ENCODE measurements at places on chromosomes 7 and 10.

GRCh38 chr10:51397695-51398094 lies 301.7 kb downstream of the CSTF2T start:
- H3K27ac ChIP-seq = no peak overlapping the region
- DNase-seq = no peak
- no peak overlapping the region for H3K4me3 ChIP-seq

GRCh38 chr10:119112056-119112455 lies 8.1 kb downstream of the DENND10 start:
- DNase-seq = no peak
- no peak overlapping the region for H3K27ac ChIP-seq
- H3K36me3 ChIP-seq = peaks cover 65% of the 10 kb centered on the region
- peaks cover 2% of the 10 kb centered on the region for H3K4me1 ChIP-seq
- no peaks in the 10 kb centered on the region for H3K27me3 ChIP-seq

DNA sequence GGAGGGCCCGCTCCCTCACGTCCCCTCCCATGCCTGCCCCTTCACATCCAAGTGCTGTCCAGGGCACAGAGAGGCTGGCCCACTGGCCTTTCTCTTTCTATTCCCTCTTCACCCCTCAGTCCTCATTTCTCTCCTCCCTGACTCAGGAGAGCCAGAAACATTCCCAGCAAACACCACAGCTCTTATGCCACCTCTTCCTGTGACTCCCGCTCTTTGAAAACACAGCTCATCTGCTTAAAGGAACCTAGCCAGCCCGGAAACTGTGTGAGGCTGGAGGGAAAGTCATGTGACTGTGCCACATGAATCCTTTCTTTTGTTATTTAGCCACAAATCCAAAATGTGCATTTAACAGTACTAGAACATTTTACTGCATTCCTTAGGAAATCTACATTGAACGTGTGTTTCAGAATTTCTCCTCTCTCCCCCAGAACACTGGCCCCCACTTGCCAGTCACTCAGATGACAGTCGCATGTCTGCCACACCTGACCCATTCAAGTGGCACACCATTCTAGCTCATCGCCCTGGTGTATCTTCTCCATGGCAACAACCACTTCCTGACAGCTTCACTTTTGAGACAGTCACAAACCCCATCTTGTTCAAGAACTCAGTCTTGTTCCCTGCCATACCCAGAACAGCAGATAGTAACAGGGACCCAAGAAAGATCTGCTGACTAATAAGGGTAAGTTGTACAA lies 42.8 kb downstream of the GRB10 start:
- DNase-seq = peak; percentile 55
- peak overlapping the region; percentile 44 for H3K4me3 ChIP-seq
- peaks cover 42% of the 10 kb centered on the region for H3K4me1 ChIP-seq
- no peaks in the 10 kb centered on the region for H3K27me3 ChIP-seq
- H3K36me3 ChIP-seq = no peaks in the 10 kb centered on the region
- H3K27ac ChIP-seq = peak overlapping the region; percentile 90

DNA sequence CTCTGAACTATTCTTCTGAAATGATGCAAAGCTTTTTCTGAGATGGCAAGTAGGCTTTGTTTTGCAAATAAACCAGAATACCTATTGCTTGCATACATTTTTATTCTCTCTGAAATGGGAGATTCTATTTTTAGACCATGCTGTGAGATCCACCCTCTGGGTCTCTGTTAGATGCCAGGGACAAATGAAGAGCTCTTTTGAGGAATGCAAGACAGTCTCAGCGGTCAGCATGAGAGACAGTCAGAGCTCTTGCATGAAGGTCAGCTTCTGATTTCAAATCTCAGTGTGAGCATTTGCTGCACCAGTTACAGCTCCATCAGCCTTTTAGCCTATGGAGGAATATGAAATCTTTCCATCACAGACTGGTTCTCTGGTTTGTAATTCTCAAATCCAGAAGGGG lies 429.9 kb upstream of the KLF6 start:
- DNase-seq = no peak
- no peak overlapping the region for H3K27ac ChIP-seq
- peaks cover 21% of the 10 kb centered on the region for H3K4me1 ChIP-seq
- no peaks in the 10 kb centered on the region for H3K36me3 ChIP-seq
- no peak overlapping the region for H3K4me3 ChIP-seq
- H3K27me3 ChIP-seq = peaks cover 6% of the 10 kb centered on the region

GRCh38 chr7:100613412-100614175 lies 1.3 kb downstream of the MOSPD3 start:
- no peaks in the 10 kb centered on the region for H3K27me3 ChIP-seq
- peaks cover 2% of the 10 kb centered on the region for H3K36me3 ChIP-seq
- H3K4me1 ChIP-seq = peaks cover 22% of the 10 kb centered on the region
- H3K27ac ChIP-seq = no peak overlapping the region
- H3K4me3 ChIP-seq = peak overlapping the region; percentile 97

DNA sequence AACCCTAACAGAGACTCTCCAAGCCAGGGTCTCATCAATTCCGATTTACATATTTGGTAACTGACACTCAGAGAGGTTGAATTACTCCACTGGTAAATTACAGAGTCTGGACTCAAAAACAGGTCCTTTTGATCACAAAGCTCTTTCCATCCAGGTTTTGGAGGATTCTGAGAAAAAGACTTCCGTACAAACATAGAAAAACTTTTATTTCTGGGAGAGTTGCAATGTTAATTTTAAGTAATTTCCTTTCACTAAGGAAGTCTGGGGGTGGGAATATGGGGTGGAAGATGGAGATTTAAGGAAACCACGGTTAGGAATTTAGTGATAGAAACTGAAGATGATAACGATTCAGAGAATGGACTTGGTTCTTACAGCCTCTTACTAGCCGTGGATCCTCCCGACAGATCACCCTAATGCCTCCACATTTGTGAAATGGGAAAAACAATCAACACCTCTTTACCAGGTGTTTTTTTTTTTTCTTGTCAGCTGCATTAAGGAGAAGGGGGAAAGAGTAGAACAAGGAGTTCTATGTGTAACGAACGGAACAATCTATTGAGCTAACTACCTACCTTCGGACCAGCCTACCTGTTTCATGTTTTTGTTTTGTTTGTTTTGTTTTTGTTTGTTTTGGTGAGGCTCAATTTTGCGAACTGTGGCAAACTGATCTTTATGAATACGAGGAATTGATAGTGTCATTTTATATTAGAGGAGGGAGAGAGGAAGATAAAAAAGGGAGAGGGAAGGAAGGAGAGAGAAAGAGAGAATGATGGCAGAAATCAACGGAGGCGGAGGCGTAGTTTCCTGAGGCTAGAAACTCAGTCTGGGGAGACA lies 1.7 kb upstream of the RBM20 start:
- peaks cover 59% of the 10 kb centered on the region for H3K27me3 ChIP-seq
- H3K4me3 ChIP-seq = peak overlapping the region; percentile 73
- DNase-seq = no peak
- H3K27ac ChIP-seq = no peak overlapping the region

DNA sequence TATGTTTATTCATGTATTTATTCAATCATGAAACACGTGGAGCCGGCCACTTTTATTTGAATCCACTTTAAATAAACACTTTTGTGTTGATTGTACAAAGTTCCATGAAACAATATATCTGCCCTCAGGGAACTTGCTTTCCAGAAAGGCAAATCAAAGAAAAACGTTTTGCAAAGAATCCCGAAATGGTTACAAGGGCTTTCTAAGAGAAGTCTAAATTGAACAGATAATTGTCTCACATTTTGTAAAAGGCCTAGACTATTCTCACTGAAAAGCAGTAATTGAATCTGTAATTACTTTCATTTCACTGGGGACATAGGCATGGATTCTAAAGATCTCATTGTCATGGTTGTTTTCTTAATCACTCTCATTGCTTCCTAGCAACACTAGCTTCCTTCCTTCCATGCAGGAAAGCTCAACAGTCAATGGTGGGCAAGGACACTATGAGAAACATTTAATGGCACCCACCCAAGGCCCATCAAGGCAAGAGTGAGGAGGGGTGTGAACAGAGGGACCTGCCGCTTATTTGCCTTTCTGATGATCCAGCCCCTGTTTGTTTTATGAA lies 622.4 kb upstream of the C7orf33 start:
- no peak overlapping the region for H3K4me3 ChIP-seq
- H3K36me3 ChIP-seq = no peaks in the 10 kb centered on the region
- DNase-seq = no peak
- H3K27ac ChIP-seq = no peak overlapping the region
- no peaks in the 10 kb centered on the region for H3K4me1 ChIP-seq
- H3K27me3 ChIP-seq = no peaks in the 10 kb centered on the region

- no peak overlapping the region for H3K4me3 ChIP-seq
- peaks cover 4% of the 10 kb centered on the region for H3K27me3 ChIP-seq
- H3K36me3 ChIP-seq = peaks cover 39% of the 10 kb centered on the region
- no peaks in the 10 kb centered on the region for H3K4me1 ChIP-seq
- no peak overlapping the region for H3K27ac ChIP-seq
- no peak for DNase-seq
Measured at GRCh38 chr10:93319096-93319495, 163.0 kb downstream of the MYOF start.

DNA sequence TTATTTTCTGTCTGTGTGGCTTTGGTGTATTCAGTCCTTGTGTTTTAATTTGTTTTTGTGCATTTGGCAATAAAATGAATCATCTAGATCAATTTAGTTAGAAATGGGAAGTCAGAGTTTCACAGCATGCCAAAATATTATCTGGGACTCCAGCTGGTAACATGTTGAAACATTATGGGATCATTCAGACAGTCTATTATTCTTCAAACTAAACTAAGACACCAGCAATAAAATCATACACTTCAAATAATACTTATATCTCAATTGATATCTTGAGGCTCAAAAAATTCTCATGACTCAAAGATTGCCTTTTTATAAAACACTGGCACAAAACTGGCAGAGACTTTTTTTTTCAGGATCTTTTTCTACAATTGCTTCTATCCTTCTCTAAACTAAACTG lies 5.8 kb upstream of the RP9 start:
- peaks cover 3% of the 10 kb centered on the region for H3K4me1 ChIP-seq
- no peak overlapping the region for H3K27ac ChIP-seq
- H3K4me3 ChIP-seq = no peak overlapping the region
- no peak for DNase-seq
- peaks cover 4% of the 10 kb centered on the region for H3K27me3 ChIP-seq

DNA sequence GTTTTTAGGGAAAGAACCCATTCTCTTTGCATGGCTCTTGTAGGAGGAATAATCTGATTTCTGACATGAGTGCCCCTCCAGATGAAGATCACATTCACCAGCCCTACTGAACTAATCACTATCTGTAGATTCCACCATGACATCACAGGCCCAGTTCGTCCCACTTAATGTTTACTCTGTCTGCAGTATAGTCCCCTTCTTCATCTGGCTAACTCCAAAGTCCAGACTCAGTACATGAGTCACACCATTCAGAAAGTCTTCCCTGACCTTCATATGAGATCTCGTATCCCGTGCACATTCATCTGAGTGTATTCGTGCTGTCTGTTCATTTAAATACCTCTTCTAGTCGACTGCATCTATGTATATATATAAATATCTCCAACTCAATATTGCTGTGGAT lies 366.5 kb upstream of the AKR1E2 start:
- H3K36me3 ChIP-seq = no peaks in the 10 kb centered on the region
- H3K4me3 ChIP-seq = no peak overlapping the region
- no peak overlapping the region for H3K27ac ChIP-seq

DNA sequence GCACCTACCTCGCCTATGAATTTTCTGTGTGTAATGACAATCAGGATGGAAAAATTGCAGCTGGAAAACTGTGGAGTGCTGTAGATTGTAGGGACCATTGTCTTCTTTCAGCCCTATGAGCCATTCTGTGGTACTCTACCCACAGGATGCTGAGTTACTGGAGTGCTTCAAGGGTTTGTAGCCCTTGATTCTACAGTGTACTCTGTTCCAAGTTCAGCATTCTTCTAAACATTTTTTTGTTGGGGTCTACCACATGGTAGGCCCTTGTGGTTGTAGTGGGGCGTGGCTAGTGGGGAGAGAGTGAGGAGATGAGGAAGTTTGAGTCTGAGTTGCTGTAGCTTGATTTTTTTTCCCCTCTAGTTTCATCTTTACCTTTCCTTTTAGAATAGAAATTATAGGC lies 33.5 kb downstream of the REEP3 start:
- peak overlapping the region; percentile 83 for H3K27ac ChIP-seq
- H3K4me3 ChIP-seq = no peak overlapping the region
- DNase-seq = no peak
- peaks cover 4% of the 10 kb centered on the region for H3K36me3 ChIP-seq
- peaks cover 32% of the 10 kb centered on the region for H3K4me1 ChIP-seq

DNA sequence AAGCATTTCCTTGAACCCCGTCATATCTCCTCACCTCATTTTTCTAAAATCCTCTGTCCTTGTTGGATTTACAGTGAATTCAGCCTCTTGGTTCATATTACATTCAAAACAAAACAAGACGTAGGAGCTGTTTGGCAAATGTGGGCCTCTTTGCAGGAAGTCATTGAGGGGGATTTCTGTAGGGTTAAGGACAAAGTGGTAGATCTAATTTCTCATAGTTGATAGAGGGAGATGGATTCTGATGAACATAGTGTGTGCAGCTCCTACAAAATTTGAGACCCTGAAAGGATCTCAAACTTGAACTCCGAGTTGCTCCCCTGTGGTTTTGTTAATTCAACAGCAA lies 682 bp downstream of the TBXAS1 start:
- DNase-seq = no peak
- H3K27me3 ChIP-seq = peaks cover 3% of the 10 kb centered on the region
- H3K27ac ChIP-seq = peak overlapping the region; percentile 86
- peak overlapping the region; percentile 70 for H3K4me3 ChIP-seq

DNA sequence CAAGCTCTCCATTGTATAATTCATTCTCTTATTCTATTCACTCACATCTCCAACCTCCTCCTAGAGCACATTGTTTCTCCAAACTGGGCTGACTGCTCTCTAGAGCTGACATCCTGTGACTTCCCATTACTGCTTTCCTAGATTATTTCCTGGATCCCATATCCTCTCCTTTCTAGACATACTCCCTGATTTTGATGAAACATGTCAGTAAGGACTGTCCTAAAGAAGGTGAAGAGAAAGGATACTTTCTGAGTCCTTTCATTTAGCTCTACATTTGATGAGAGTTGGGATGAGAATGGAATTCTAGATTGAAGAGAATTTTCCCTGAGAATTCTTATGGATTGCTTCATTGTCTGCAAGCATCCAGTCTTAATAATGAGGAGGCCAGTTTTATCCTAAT lies 78.8 kb downstream of the CNNM2 start:
- no peak for DNase-seq
- no peak overlapping the region for H3K4me3 ChIP-seq
- H3K4me1 ChIP-seq = peaks cover 17% of the 10 kb centered on the region
- H3K27ac ChIP-seq = no peak overlapping the region
- H3K36me3 ChIP-seq = no peaks in the 10 kb centered on the region
- no peaks in the 10 kb centered on the region for H3K27me3 ChIP-seq

DNA sequence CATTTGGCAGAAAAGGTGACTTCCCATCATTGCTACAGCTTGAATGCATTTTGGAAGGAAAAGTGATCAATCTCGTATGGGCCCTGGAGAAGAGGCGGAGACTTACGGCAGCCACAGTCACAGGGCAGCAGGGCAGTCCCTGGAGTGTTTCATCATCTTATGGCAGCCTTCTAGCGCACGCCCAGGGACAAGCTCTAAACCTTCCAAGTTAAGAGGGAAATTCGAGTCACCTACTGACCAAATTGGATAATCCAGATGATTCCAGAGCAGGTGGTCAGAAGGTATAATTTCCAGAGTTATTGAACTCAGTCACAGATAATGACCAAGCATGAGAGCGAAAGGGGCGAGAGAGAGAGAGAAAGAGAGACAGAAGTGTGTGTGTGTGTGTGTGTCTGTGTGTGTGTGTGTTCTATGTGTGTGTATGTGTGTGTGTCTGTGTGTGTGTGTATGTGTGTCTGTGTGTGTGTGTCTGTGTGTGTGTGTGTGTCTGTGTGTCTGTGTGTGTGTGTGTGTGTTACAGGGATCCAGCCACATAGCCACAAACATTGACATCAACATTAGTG lies 123.7 kb upstream of the ADAM12 start:
- H3K4me1 ChIP-seq = no peaks in the 10 kb centered on the region
- H3K36me3 ChIP-seq = no peaks in the 10 kb centered on the region
- DNase-seq = no peak
- H3K27ac ChIP-seq = no peak overlapping the region
- H3K4me3 ChIP-seq = no peak overlapping the region
